ENCODE measurements at places on chromosomes 5 and 9. TPM values are rescaled to one million over a fixed set of nuclear protein-coding genes. Genes with fewer than 3 reads are reported as not detected.

Gene SEMA5A
- 57.0 TPM for total RNA-seq

Gene OBP2B
- not detected for total RNA-seq

Gene OLFML2A
- 1.7 TPM for total RNA-seq

Gene SLC45A2
- 0.09 TPM for total RNA-seq

Gene PTGER4
- total RNA-seq = 0.57 TPM

DNA sequence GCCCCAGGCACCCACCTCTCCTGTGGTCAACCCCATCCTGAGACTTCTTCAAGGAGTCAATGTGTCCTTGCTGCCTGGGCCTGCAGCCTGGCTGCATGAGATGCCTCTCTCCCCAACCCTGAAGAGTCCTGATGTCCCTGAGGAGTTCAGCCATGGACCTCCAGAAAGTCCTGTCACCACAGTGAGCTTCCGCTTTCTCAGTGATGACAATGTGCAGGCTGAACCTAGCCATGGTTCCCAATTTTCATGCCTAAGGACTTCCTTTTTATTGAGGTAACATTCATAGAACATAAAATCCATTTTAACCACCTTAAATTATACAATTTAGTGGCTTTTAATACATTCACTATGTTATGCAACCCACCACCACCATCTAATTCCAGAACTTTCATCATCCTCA, 29.1 kb downstream of the DAP start:
- DNase-seq = no peak

DNA sequence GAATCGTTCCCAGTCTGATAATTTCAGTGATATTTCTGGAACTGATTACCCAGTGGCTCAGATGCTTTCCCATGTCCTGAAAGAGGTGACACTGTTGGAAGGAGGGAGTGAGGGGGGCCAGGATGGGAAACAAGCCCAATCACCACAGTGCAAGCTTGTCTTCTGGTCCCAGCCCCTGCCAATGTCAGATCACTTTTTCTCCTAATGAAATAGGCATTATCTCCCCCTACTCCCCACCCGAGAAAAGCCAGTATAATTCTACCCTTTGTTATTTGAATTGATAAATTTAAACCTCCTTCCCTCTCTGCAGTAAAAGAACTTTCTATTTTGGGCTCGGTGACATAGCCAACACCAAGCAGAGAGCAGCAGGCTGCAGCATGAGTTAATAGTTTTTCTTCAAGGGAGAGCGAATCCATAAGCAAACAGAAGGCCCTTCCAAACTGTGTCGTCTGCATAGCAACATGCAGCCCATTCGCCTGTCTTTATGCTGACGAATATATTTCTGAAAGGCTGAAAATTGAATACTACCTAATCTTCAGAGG, 14.6 kb upstream of the PPP2CA start:
- DNase-seq = peak; percentile 63

- DNase-seq = peak; percentile 69
These were observed 180.9 kb downstream of the CD180 start for GRCh38 chr5:67015541-67016191.

GRCh38 chr9:114224247-114224610, 68.9 kb downstream of the COL27A1 start:
- peak; percentile 49 for DNase-seq

- no peak for DNase-seq
These were observed 25.1 kb downstream of the CDHR2 start for GRCh38 chr5:176574297-176574591.

DNA sequence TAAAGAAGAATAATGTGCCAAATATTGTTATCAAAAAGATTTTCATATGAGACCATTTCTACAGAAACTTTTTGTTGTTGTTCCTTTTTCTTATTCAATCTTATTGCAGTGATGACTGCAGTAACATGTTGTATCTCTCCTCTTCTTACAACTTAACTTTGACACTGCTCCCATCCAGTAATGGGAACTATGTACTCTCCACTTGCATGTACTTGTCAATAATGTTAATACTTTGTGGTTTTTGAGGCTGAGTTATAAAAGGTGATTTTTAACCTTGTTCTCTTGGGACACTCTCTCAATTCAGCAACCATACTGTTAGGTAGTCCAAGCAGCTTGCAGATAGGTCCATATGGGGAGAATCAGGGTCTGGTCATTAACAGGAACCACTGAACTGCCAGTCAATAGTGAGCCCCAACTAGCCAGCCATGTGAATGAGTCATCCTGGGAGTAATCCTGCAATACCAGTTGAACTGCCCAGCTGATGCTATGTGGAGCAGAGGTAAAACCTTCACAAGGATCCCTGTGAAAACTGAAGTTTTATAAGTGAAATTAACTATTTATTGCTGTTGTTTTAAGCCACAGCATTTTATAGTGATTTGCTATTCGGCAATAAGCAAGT, 199.6 kb upstream of the DAB2 start:
- DNase-seq = peak; percentile 39

DNA sequence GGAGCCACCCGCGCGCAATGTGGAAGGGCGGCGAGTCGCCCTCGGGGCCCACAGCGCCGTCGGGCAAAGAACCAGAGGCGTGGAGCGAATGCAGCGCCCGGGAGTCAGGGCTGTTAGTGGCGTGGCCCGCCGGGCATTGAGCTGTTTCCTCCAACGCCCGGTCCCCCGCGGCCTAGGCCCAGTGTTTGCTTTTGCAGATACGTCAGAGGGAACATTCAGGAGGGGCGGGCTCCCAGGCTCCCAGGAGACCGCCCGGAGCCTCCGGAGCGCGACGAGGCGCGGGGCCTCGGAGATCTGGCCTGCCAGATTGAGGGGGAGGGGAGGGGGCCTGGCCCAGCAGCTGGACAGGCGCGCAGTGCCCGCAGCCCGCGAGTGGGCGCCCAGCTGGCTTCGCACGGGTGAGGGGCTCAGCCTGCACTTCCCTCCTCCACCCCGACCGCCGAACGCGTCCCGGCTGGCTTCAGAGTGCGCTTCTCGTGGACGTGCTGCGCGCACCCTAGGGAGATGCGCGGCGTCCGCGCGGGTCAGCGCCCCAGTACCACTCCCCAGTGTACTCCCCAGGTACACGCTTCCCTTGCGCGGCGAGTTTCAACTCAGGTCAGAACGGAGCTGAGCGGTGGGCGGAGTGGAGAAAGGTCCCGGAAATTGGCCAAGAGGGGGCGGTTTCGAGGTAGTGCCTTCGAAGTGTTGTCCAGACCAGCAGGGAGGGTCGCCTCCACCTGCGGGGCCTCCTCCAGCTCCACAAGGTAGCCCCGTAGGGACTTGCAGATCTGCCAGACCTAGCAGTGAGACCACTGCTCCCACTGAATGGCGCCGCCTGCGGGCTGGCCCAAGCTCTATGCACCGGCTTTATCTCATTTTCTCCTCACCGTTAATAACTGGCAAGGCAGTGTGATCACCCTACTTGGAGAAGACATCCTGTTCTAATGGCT, 130.4 kb downstream of the TMEM174 start:
- no peak for DNase-seq

DNA sequence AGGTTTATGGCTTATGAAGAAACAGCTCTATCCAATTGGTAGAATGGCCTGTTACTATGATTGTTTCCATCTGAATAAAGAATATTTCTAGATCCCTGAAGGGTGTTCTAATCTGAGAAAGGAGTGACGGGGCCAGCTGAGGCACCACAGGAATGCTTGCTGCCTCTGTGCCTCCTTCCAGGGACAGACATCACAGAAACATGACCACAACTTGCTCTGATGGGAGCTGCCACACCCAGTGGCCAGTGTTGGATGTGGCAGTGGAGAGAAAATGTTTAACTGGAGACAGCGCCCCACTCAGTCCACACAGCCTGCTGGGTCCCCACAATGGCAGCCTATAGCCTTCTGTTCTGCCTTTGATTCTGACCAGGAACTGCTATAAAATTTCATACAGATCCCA, 38.6 kb upstream of the TESK1 start:
- DNase-seq = peak; percentile 31

GRCh38 chr5:27727254-27727653, 688.9 kb upstream of the CDH9 start:
- no peak for DNase-seq

GRCh38 chr9:76901801-76902200, 4.1 kb downstream of the PRUNE2 start:
- no peak for DNase-seq
